ENCODE measurements at places on chromosomes 4 and X.
A peak's percentile ranks its signal among the peaks of the same experiment; 100 is the strongest.

- DNase-seq = no peak
Observed at GRCh38 chr4:63583007-63583406, 826.2 kb downstream of the TECRL start.

GRCh38 chr4:1626151-1626550 lies 58.0 kb downstream of the FAM53A start:
- no peak for DNase-seq

DNA sequence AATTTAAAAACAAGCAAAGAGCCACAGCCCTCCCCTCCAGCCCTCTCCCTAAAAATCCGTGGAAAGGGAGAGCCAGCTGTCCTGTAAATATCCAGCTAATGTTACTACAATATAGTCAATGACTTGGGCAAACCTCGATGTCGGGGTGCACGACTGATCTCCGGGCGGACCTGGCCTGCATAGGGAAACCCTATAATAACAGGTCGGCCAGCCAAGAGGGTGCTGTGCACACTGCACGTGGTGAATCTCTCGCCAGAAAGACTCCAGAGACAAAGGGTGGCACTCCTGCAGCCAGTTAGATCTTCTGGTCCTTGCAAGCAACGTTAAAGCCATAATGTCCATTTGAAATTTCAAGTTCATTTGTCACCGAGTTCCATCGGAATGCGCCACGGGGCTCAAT lies 1092.8 kb downstream of the ADGRL3 start:
- no peak for DNase-seq

DNA sequence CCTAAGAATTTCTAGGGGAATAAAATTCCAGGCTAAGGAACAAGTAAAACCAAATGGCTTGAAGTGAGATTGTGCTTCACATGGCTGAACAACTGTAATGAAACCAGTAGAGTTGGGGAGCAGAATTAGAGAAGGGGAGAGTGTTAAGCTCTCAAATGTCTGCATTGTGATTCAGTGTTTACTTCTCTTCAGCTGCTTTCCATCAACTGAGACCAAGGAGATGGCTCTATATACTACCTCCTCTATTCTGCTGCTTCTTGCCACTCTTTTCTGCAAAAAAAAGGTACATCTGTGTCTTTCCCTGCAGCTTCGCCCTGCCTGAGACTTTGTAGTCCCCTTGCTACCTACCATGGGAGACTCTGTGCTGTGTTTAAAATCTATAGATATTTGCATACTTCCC lies 73.5 kb downstream of the WDFY3 start:
- DNase-seq = no peak

DNA sequence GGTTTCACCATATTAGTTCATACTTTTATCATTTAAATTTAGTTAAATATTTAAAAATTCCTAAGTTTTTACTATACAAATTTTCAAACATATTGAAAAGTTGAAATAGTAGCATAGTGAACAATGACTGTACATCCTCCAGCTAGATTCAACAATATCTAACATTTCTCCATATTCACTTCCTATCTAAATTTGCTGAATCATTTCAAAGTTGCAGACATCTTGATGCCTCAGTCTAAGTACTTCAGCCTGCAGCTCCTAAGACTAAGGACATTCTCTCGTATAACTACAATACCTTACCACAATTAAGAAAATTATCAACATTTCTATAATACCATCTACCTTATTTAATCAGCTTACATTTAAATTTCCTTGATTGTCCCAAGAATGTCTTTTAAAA lies 132.7 kb downstream of the TMEM164 start:
- DNase-seq = no peak

GRCh38 chr4:73734530-73735001 lies 5.8 kb upstream of the CXCL8 start:
- DNase-seq = no peak

DNA sequence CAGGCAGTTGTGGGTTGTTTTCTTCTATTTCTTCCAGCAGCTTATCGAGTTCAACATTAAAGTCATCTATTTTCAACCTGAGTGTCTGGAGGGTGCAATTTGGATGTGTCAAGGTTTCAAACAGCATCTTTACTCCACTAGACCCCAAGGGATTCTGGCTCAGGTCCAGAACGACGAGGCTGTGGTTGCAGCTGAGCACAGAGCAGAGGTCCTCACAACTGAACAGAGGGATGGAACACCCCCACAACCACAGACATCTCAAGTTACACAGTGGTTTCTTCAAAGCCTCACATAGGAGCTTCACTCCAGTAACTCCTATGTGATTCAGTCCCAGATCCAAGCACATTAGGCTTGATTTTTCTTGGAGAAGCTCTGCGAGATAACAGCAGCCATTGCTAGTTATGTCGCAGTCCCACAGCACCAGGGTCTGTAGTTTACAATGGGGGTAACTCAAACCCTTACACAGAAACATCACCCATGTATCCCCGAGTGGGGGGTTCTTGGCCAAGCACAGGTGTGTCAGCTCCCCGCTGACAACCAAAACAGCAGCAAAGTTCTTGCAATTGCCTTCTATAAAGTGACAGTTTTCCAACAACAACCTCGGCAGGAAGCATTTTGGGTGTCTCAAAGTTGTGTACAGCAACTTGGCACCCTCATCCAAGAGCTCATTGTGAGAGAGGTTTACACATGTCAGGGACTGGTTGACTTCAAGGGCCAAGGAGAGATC lies 2.8 kb downstream of the NLRP2B start:
- DNase-seq = no peak

DNA sequence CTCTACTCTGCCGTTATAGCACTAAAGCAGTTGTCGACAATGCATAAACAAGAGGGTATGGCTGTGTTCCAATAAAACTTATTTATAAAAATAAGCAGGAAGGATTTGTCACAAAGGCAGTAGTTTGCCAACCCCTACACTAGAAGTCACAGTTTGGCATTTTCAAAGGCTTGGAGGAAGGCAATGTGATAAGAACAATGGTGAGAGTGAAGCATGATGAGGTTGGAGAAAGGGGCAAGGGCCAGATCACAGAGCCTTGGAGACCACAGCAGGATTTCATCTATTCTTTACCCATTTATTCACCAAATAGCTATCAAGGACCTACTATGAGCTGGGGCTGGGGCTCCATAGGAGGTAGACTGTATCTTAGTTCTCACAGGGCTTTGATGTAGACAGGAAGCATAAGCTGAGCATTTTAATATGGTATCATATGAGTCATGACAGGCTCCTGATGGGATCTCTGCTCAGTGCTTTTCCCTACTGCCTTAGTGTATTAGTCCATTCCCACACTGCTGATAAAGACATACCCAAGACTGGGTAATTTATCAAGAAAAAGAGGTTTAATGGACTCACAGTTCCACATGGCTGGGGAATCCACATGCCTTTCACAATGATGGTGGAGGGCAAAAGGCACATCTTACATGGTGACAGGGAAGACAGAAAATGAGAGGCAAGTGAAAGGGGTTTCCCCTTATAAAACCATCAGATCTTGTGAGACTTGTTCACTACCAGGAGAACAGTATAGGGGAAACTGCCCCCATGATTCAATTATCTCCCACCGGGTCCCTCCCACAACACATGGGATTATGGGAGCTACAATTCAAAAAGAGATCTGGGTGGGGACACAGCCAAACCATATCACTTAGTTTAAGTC lies 58.9 kb downstream of the PPM1K start:
- no peak for DNase-seq

GRCh38 chrX:84362184-84362838 lies 139.9 kb downstream of the HDX start:
- DNase-seq = no peak

- DNase-seq = no peak
Observed at GRCh38 chrX:133302775-133303445, 84.8 kb upstream of the TFDP3 start.

- no peak for DNase-seq
Observed at GRCh38 chr4:130855533-130855932, 1759.6 kb downstream of the C4orf33 start.

DNA sequence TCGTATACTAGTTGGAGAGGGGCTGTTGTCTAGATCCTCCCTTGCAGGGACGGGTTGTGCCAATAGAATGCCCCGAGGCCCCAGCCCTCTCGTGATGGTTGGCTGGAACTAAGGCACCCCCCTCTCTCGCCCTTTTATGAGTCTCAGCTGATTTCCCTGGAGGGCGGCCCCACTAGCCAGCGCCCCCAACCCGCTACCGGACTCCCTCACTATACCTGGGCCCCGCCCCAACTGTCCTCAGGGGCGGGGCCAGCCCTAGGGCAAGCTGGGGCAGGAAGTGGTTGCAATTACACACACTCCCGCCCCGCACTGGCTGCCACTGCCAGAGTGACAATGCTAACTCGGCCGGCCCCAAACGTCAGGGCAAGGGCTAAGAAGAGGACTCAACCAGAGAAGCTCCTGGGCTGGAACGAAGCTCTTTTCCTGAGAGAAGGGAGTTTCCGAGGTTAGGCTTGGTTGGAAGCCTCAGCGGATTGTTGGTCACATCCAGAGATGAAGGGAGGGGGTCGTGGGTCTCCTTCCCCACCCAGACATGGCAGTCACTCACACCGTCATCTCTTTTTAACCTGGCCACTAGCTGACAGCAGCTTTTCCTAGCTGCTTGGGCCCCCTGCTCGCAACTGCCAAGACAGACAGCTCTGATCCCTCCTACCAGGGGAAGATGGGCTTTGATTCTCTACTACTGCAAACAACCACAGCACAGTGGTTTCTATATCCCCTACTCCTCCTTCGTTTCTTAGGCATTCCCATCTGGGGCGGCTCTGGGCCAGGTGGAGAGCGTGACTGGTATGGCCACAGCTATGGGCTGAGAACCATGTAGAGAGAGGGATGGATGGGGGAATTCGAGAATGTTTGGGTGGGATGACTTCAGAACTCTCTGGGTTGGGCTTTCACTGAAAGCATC lies 21.0 kb upstream of the BCORL1 start:
- DNase-seq = peak; percentile 75

DNA sequence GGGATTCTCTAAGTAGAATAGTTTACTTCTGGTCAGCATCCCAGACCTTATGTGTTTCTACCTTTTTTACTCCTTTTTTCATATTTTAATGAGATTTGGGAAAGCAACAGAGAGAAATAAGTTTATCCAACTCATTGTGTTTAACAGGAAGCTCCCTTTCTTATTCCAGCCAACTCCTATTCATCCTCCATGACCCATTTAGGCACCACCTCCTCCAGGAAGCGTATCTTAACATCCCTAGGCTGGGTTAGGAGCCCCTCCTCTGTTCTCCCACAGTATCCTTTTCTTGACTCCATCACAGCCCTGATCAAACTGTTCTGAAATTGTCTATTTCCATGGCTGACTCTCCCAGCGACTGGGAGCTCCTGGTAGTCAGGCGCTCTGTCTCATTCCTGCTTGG lies 18.8 kb upstream of the IQSEC2 start:
- no peak for DNase-seq

DNA sequence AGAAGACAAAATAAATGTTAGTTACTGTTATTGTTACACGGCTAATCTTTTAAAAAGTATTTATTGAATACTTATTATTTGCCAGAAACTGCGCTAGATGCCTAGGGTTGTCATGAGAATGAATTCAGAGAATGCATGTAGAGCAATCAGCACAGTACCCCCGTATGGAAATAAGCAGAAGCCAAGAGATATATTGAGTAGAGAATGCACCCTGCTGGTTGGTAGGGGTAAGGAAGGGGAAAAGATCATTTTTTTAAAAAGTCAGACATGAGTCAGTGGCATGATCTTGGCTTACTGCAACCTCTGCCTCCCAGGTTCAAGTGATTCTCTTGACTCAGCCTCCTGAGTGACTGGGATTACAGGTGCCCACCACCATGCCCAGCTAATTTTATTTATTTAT lies 13.1 kb upstream of the DRP2 start:
- no peak for DNase-seq

DNA sequence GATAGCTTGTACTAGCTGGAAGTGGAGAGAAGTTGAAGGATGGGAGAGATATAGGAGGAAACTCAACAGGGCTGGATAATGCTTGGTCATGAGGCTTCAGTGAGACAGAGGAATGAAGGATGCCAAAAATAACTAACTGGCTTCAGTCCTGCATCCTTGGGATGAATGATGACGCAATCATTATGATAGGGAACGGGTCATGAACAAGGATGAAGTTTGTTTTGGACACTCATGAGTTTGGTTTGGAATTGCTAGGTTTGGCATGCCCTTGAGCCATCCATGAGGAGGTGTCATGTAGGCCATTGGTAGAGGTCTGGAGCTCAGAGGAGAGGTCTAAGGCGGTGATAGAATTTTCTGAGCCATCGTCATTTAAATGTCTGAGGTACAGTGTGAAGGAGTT lies 160.0 kb upstream of the NHS start:
- no peak for DNase-seq

All from stimulated activated naive CD8-positive, alpha-beta T cell treated with anti-CD3 and anti-CD28 coated beads, Interleukin-15, amount 100 ng/mL, for 72 hours (primary cell).